ENCODE measurements at places on chromosomes 5 and 9. TPM values are rescaled to one million over a fixed set of nuclear protein-coding genes. Genes with fewer than 3 reads are reported as not detected.

DNA sequence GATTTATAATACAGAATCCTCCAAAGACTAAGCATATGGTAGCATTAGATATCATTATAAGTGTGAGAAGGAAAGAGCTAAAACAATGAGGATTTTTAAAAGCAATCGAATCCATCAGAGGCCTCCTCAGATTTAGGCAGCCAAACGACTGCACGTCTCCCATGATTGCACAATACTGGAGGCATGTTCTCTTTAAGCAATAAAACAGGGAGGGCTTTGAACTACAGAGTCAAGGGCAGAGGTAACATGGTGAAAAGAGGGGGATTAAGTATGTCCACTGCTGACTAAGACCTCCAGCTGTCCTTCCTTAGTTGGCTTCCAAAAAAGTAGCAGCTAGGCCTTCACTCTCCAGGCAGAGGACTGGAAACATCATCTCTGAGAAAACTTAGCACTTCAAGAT, 298.7 kb upstream of the RGMB start:
- DNase-seq, result no peak
- peak overlapping the region; percentile 18 for H3K27ac ChIP-seq
- H3K4me1 ChIP-seq, result no peaks in the 10 kb centered on the region
- no peaks in the 10 kb centered on the region for H3K27me3 ChIP-seq

Gene CERCAM
- polyA plus RNA-seq, result 128 TPM

DNA sequence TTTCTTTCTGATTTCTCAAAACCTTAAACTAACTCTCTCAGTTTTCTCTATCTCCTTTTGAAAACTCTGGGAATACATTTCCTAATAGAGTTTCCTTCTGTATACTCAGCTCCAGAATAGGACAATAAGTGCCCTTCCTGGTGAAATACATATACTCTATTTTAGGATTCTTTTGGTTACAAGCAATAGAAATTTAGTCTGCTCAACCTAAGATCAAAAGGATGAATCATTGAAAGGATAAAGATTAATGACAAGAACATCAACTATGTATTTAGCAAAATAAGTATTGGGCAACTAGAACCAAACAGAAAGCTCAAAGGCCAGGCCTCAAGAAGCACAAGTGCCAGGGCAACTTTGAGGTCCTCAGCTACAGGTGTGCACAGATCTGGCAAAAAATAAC, 127.1 kb downstream of the ADAMTSL1 start:
- no peaks in the 10 kb centered on the region for H3K4me1 ChIP-seq
- peaks cover 50% of the 10 kb centered on the region for H3K36me3 ChIP-seq
- DNase-seq, result no peak
- H3K27ac ChIP-seq, result no peak overlapping the region
- H3K4me3 ChIP-seq, result no peak overlapping the region
- no peaks in the 10 kb centered on the region for H3K27me3 ChIP-seq

GRCh38 chr9:125997196-125997823, 250.1 kb downstream of the PBX3 start:
- DNase-seq, result peak; percentile 21
- peaks cover 16% of the 10 kb centered on the region for H3K4me1 ChIP-seq
- no peak overlapping the region for H3K4me3 ChIP-seq
- no peak overlapping the region for H3K27ac ChIP-seq
- no peaks in the 10 kb centered on the region for H3K27me3 ChIP-seq

Gene IFNB1
- not detected for polyA plus RNA-seq

DNA sequence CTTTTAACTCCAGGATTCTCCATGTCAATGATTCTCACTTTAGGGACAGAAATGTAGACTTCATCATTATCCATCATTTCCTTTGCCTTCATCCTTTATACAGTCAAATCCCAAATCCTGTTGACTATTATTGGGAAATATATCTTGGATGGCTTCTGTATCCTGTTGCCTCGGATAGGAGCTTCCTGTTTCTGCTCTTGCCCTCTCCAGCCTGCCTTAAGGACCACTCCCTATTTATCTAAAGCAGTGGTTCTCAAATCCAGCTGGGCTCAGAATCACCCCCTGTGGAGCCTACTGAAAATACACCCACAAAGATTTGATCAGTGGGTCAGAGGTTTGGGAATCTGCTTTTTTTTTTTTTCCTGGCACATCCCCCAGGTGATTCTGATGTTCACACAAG, 8.5 kb downstream of the AFAP1L1 start:
- DNase-seq, result no peak
- no peaks in the 10 kb centered on the region for H3K36me3 ChIP-seq
- H3K4me3 ChIP-seq, result no peak overlapping the region
- no peaks in the 10 kb centered on the region for H3K27me3 ChIP-seq

DNA sequence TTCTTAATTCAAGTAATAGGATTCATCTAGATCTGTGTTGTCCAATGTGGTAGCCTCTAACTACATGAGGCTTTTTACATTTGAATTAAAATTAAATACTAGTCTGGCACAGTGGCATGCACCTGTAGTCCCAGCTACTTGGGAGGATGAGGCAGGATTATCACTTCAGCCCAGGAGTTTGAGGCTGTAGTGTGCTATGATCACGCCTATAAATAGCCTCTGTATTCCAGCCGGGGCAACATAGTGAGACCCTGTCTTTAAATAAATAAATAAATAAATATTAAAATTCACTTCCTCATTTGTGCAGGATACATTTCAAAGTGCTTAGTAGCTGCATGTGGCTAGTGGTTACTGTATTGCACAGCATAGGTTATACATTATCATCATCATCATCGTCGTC, 91.8 kb downstream of the UBE2R2 start:
- H3K4me1 ChIP-seq, result no peaks in the 10 kb centered on the region
- H3K27me3 ChIP-seq, result no peaks in the 10 kb centered on the region
- no peak for DNase-seq
- no peak overlapping the region for H3K4me3 ChIP-seq

GRCh38 chr5:59178071-59178470, 595.2 kb downstream of the RAB3C start:
- H3K36me3 ChIP-seq, result no peaks in the 10 kb centered on the region
- no peaks in the 10 kb centered on the region for H3K27me3 ChIP-seq
- DNase-seq, result no peak
- no peaks in the 10 kb centered on the region for H3K4me1 ChIP-seq

DNA sequence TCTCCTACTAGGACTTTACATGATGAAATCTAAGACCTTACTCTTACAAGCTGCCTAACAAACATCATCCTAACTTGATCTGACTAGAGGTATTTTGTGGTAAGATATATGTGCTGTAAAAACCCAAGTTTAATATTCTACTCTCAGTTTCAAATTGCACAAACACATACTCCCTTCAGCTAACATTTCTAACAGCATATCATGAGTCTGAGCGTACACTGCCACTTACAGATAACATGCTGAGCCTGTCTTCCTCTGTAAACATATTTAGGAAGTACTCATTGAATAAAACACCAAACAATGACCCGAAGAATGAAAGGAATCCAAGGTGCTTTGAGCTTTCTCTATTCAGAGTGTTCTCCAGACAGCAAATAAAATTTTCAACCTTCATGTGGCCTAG, 7.9 kb upstream of the ESM1 start:
- H3K27me3 ChIP-seq, result no peaks in the 10 kb centered on the region
- H3K27ac ChIP-seq, result peak overlapping the region; percentile 24
- no peaks in the 10 kb centered on the region for H3K36me3 ChIP-seq
- no peaks in the 10 kb centered on the region for H3K4me1 ChIP-seq

Gene DMGDH
- polyA plus RNA-seq, result 0.56 TPM

Gene ZNF454
- polyA plus RNA-seq, result 0.15 TPM

GRCh38 chr5:136028090-136028489, 698 bp upstream of the TGFBI start:
- peaks cover 35% of the 10 kb centered on the region for H3K4me1 ChIP-seq
- DNase-seq, result no peak
- no peaks in the 10 kb centered on the region for H3K27me3 ChIP-seq

Gene SEMA5A
- 0.58 TPM for polyA plus RNA-seq

DNA sequence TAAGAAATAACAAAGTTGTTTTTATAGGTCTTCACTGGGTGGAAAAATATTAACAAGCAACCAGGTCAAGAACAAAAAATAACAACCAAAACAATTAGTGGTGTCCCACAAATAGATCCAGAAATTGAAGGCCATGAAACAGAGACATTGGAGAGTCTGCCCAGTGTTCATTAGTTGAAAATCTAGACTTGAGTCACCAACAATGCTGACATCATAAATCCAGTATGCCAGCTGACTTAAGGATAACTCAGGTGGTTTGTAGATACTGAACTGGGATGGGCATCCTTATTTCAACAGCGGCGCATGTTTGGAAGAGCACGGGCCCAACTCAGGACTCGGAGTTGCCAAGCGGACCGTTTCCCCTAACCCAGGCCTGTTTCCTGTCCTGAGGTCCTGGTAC, 80.7 kb upstream of the TNFAIP8 start:
- H3K27me3 ChIP-seq, result no peaks in the 10 kb centered on the region
- peaks cover 7% of the 10 kb centered on the region for H3K36me3 ChIP-seq
- peaks cover 17% of the 10 kb centered on the region for H3K4me1 ChIP-seq
- H3K27ac ChIP-seq, result no peak overlapping the region
- H3K4me3 ChIP-seq, result no peak overlapping the region

Gene SLC22A5
- polyA plus RNA-seq, result 12.3 TPM

DNA sequence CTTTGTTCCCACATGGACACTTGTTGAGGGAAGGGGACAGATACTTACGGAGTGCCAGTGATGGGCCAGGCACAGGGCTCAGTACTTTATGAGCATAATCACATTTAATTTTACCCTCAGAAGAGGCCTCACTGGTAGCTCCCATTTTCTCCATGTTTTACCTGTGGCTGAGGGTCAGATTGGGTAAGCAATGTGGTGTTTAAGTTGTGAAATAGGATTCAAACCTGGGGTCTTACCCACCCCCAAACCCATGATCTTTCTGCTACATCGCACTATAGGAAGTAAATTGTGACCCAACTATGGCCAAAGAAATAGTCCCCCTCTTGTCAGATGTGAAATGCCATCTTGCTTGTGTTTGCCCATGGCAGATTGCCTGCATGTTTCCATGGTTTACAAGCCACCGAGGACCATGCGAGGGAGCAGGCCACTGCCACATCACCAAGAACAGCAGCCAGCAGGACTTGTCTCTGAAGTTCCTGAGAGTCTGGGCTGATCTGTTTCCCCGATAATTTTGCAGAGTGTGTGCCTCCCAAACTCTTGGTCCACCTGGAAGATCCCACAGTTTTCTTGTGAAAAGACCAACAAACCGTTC, 95.4 kb downstream of the MACROH2A1 start:
- no peak overlapping the region for H3K4me3 ChIP-seq
- no peaks in the 10 kb centered on the region for H3K4me1 ChIP-seq
- no peaks in the 10 kb centered on the region for H3K27me3 ChIP-seq

GRCh38 chr9:134634667-134635230, 6.9 kb upstream of the COL5A1 start:
- DNase-seq, result no peak
- no peaks in the 10 kb centered on the region for H3K36me3 ChIP-seq
- no peaks in the 10 kb centered on the region for H3K27me3 ChIP-seq
- no peaks in the 10 kb centered on the region for H3K4me1 ChIP-seq
- no peak overlapping the region for H3K4me3 ChIP-seq

- H3K4me3 ChIP-seq, result no peak overlapping the region
- H3K27ac ChIP-seq, result peak overlapping the region; percentile 39
- H3K27me3 ChIP-seq, result no peaks in the 10 kb centered on the region
- no peak for DNase-seq
- H3K4me1 ChIP-seq, result peaks cover 82% of the 10 kb centered on the region
- no peaks in the 10 kb centered on the region for H3K36me3 ChIP-seq
Observed at GRCh38 chr5:179336871-179337795, 8.1 kb downstream of the ADAMTS2 start.

DNA sequence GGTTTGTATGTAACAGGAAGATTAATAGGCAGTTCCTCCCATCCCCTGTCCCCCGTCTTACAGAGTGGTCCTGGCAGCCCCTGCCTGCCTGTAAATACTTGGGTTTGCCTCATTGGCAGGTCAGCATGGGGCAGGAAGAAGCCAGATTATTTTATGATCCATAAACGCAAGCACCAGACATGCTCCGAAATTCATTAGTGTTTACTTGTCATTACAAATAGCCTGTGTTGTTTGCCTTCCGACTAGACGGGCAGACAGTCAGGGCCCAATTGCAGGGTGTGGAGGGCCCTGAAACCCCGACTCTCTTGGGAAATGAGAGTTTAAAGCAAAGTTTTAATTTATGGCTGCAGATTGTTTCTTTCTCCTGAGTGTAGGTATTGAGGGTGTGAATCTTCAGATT, 97.2 kb downstream of the RALGPS1 start:
- no peaks in the 10 kb centered on the region for H3K4me1 ChIP-seq
- H3K4me3 ChIP-seq, result no peak overlapping the region
- no peak overlapping the region for H3K27ac ChIP-seq
- no peak for DNase-seq
- H3K27me3 ChIP-seq, result no peaks in the 10 kb centered on the region
- H3K36me3 ChIP-seq, result no peaks in the 10 kb centered on the region

GRCh38 chr9:135478191-135478590, 1.4 kb upstream of the PPP1R26 start:
- peaks cover 4% of the 10 kb centered on the region for H3K36me3 ChIP-seq
- peaks cover 13% of the 10 kb centered on the region for H3K4me1 ChIP-seq
- no peak overlapping the region for H3K27ac ChIP-seq
- H3K4me3 ChIP-seq, result peak overlapping the region; percentile 57
- no peaks in the 10 kb centered on the region for H3K27me3 ChIP-seq
- DNase-seq, result no peak

- no peak for DNase-seq
- no peaks in the 10 kb centered on the region for H3K4me1 ChIP-seq
Observed at GRCh38 chr5:30239331-30240022, 954.0 kb upstream of the CDH6 start.

DNA sequence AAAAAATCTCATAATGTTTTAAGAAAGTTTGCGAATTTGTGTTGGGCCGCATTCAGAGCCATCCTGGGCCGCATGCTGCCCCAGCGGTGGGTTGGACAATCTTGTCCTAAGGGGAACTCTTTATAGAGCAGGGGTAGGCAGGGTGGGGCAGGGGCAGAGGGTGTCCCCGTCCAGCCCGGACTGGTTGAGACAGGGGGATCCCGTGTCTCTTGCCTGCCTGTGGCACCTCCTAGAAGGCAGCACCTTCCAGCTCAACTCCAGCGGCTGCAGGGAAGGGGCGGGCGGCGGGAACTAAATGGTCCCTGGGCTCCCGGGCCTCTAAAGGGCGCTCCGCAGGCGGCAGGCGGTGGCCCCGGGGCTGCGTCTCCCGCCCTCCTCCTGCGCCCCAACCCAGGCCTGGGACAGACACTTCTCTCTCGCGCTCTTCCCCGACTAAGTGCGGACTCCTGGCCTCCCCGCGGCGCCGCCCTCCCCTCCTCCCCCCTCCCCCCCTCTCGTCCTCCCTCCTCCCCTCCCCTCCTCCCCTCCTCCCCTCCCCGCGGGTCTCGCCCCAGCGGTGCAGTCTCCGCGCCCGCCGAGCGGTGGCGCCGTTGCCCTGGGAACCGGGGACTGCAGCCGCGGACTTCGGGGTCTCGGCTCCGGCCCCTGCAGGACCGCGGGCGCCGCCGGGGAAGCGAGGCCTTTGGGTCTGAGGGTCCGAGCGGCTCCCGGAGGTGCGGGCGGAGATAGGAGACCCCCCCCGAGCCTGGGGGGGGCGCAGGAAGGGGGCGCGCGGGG, 132.6 kb downstream of the MRPL36 start:
- no peaks in the 10 kb centered on the region for H3K4me1 ChIP-seq
- no peak overlapping the region for H3K4me3 ChIP-seq
- peaks cover 83% of the 10 kb centered on the region for H3K27me3 ChIP-seq
- H3K36me3 ChIP-seq, result no peaks in the 10 kb centered on the region
- peak; percentile 93 for DNase-seq

Gene BAG1
- 49.9 TPM for polyA plus RNA-seq

- no peaks in the 10 kb centered on the region for H3K36me3 ChIP-seq
- H3K4me3 ChIP-seq, result no peak overlapping the region
- DNase-seq, result no peak
Observed at GRCh38 chr5:30117135-30117534, 1076.4 kb upstream of the CDH6 start.

Gene PLPPR1
- not detected for polyA plus RNA-seq

Gene KCNV2
- polyA plus RNA-seq, result not detected

Gene THBS4
- polyA plus RNA-seq, result 1.1 TPM

Gene ACTBL2
- polyA plus RNA-seq, result 0.99 TPM

Gene NSA2
- polyA plus RNA-seq, result 81.0 TPM

Data from SK-N-SH (cell line).